ENCODE measurements at places on chromosomes 2 and 18.

GRCh38 chr2:168495524-168495923, 39.5 kb downstream of the CERS6 start:
- no peak for DNase-seq

- DNase-seq, result no peak
Observed at GRCh38 chr2:15633043-15633970, 41.6 kb downstream of the DDX1 start.

- no peak for DNase-seq
Observed at GRCh38 chr2:216555274-216555673, 56.6 kb downstream of the RPL37A start.

GRCh38 chr18:37175727-37176620, 347.0 kb downstream of the KIAA1328 start:
- DNase-seq, result no peak

DNA sequence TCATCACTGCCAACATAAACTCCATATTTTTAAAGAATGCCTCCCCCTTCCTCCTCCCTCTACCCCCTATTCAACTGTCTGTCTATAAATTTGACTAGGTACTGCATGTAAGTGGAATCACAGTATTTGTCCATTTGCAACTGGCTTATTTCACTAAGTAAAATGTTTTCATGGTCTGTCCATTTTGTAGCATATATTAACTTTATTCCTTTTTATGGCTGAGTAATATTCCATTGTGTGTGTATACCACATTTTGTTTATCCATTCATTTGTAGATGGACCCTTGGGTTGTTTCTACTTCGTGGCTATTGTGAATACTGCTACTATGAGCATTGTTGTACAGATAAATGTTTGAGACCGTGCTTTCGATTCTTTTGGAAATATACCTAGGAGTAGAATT, 10.7 kb downstream of the SEH1L start:
- DNase-seq, result no peak

- DNase-seq, result no peak
Observed at GRCh38 chr2:25068217-25068616, 26.3 kb downstream of the EFR3B start.

GRCh38 chr2:50225021-50225928, 806.7 kb downstream of the NRXN1 start:
- no peak for DNase-seq

- DNase-seq, result no peak
Observed at GRCh38 chr2:128458505-128458904, 139.8 kb upstream of the HS6ST1 start.

GRCh38 chr2:226755631-226756030, 44.0 kb downstream of the IRS1 start:
- DNase-seq, result no peak

DNA sequence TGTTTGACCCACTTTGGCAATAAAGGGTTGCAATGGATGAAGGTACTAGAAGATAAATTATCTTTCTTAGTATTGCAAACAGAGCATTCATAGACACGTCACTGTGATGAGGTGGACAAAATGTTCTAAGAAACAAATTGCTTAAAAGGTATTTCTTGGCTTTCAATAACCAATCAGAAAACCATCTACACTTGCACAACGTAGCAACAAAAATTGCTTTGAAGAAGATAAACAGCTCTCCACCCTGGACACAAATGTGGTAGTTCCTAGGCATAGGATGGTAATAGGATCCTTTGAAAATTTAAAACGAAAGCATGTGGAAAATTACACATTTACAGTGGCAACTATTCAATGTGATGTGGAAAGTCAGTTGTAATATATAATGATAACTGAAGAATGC, 439.9 kb upstream of the ETAA1 start:
- no peak for DNase-seq

GRCh38 chr2:160581448-160581847, 87.8 kb upstream of the RBMS1 start:
- DNase-seq, result no peak

- DNase-seq, result no peak
Observed at GRCh38 chr18:64799376-64799775, 650.5 kb upstream of the LINC00305 start.

- no peak for DNase-seq
Observed at GRCh38 chr2:105039559-105039958, 1.7 kb downstream of the MRPS9 start.

GRCh38 chr2:71589763-71590162, 136.4 kb downstream of the DYSF start:
- no peak for DNase-seq

DNA sequence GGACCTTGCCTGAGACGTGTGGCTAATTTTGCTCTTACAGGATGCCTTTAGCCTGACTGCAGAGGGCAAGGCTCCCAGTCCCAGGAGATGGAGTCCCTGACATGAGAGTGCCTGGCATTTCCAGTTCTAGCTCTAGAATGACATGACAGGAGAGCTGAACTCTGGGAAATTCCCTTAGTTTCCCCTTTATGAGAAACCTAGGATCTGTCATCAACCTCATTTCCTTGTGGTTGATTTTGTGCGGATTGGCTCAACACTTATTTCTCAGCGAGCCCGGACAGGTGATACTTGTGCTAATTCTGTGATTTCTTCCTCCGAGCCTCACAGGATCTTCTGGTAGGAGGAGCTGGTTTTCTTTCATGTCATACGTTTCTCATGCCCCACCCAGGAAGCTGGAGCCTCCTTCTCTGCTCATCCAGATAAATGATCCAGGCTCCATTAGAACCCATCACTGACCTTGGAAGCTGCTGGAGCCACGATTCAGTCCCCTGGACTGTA, at the start of gene IL36G:
TSS of gene IL36G (plus strand) at position 448 of the 498 bp plus-strand sequence. CDS start 633 bp downstream, outside the sequence.
- no peak for DNase-seq
